ENCODE measurements at places on chromosomes 3 and 15. TPM values are rescaled to one million over a fixed set of nuclear protein-coding genes. Genes with fewer than 3 reads are reported as not detected.

DNA sequence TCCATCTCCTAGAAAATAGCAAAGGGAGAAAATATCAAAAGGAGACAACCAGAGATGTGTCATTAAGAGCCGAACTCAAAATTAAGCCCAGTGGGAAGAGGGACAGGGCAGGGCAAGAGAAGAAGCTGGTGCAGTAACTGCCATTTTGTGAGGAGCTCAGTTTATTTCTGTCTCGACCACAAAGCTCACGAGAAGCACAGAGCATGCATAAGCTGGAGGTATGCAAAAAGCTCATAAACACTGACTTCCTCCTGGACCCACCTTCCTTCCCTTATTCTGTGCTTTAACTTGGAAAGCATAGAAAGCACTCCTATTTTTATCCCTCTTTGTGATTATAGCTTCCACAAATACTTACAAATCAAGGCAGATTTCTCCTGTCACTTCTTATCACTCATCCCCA lies 81.3 kb downstream of the DGKG start:
- DNase-seq, result no peak

DNA sequence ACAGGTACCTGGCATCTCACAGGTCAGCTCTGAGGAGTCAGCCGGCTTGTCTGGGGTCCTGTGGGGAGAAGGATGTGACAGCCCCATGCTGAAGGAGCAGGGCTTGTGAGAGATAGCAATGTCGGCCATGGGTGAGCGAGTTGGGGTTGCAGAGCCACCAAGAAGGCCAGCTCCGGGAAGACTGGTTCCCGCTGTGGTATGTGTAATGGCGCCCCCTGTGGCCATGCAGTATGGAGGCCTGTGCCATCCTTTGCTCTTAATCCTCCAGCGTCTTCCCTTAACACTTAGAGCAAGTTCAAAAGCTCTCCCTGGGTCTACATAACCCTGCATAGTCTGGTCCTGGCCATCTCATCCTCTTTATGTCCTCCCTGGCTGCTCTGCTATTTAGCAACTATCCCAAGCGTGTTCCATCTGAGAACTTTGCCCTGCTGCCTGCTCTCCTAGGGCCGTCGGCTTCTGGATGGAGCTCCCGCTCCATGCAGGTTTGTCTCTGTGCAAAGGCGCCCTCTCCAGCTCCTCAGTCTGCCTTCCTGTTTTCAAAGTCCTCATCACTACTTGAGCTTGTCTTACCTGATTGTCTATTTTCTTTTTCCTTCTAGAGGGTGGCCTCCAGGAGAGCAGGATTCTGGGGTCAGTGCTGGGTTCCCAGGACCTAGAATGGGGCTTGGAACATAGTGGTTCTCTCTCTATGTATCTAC lies 40.8 kb upstream of the IQCF6 start:
- no peak for DNase-seq

The MUC4 gene
- not detected for total RNA-seq

The ADAMTS7 gene
- total RNA-seq, result 0.39 TPM

The FAM107A gene
- total RNA-seq, result not detected

GRCh38 chr3:166307756-166308350 lies 470.6 kb upstream of the BCHE start:
- DNase-seq, result no peak

- peak; percentile 82 for DNase-seq
These were observed 227.5 kb upstream of the COL8A1 start for GRCh38 chr3:99410789-99411311.

- peak; percentile 67 for DNase-seq
These were observed 32.5 kb downstream of the RFTN1 start for GRCh38 chr3:16480861-16481545.

- DNase-seq, result peak; percentile 83
These were observed 315.5 kb downstream of the FHIT start for GRCh38 chr3:60935709-60936108.

- no peak for DNase-seq
These were observed 28.5 kb downstream of the MCTP2 start for GRCh38 chr15:94259863-94260262.

GRCh38 chr3:173501931-173502489 lies 104.5 kb downstream of the NLGN1 start:
- peak; percentile 26 for DNase-seq

- no peak for DNase-seq
These were observed 215.5 kb upstream of the BHLHE40 start for GRCh38 chr3:4763604-4764247.

The ALDH1A2 gene
- total RNA-seq, result not detected

DNA sequence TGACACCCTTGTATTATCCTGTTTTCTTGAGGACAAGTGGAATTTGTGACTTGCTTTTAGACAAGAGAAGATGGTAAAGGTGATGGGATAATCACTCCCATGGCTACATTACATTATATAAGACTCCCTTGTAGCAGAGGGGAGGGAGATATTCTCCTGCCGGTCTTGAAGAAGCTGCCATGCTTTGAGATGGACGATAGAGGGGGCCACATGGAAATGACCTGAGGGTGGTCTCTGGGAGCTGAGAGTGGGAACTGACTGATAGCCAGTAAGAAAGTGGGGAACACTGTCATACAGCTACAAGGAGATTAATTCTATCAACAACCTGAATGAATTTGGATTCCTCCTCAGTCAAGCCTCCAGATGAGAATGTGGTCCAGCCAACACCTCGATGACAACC lies 540.1 kb downstream of the NTRK3 start:
- DNase-seq, result no peak

- peak; percentile 27 for DNase-seq
These were observed 4.8 kb downstream of the MESD start for GRCh38 chr15:80984856-80985255.

DNA sequence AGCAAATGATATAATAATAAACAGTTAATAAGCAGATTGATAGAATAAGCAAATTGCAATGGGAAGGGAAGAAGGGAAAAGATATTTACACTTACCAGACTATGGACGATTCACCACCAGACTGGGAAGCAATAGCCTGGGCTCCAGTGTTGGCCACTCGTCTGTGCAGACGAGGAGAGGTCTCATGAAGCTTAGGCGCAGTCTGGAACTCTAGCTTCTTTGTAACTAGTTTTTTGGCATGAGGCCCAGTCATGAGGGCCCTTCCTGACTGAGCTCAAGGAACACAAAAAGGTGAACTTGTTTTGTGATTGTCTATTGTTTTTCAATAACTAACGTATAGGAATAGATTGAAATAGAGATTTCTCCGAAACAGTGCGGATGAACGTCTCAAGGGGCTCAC lies 63.3 kb upstream of the GATM start:
- DNase-seq, result no peak

The NFKBIZ gene
- 62.5 TPM for total RNA-seq

The CPNE9 gene
- not detected for total RNA-seq

- no peak for DNase-seq
These were observed 83.3 kb upstream of the KCNH8 start for GRCh38 chr3:19065027-19065426.

- no peak for DNase-seq
These were observed 25.2 kb downstream of the NIPA1 start for GRCh38 chr15:22811640-22812039.

Measured in HFFc6 (cell line).